ENCODE measurements at places on chromosomes 5 and 9.

GRCh38 chr9:12271421-12271891, 421.7 kb upstream of the TYRP1 start:
- DNase-seq, result no peak

GRCh38 chr9:78291240-78291925, 5.5 kb upstream of the PSAT1 start:
- no peak for DNase-seq

DNA sequence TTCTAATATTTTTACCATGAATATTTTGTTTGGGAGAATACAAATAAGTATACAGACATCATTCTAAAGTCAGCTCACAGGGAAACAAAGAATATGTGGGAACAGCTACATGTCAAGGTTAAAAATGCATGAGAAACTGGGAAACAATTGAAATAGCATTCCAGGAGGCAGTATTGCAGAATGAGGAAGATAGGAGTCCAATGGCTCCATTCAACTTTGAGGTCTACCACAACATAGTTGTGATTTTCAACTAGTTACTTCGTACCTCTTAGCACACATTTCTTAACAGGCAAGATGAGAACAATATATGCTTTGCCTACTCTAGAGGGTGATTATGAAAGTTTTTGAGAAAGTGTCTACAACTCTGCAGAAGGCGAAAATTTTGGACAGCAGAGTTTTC, 35.2 kb upstream of the CAST start:
- DNase-seq, result no peak

DNA sequence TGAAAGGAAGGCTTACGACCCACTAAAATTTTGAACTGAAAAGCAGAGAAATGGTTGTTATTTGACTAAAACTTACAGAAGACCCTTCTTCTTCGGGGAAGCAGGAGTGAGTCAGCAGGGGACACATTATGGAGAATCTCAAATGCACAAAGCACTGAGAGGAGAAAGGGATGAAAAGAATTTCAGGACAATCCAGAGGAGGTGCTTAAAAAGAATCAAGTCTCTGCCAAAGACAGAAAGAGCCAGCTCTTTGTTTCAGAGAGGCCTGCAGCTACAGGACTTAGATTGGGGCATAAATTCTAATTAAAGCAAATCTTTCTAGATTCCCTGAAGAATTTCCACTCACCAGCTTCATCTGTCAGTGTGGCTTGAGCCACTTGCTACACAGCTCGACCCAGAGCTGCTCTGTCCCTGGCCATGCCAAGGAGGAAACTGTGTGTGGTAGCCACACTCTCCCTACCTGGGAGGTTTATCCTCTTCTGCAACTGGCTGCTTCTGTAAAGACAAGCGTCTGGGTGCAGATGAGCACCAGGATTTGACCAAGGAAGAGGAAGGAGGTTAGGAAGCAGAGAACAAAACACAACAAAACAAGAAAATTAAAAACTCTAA, 89.9 kb downstream of the SEMA5A start:
- peak; percentile 47 for DNase-seq

DNA sequence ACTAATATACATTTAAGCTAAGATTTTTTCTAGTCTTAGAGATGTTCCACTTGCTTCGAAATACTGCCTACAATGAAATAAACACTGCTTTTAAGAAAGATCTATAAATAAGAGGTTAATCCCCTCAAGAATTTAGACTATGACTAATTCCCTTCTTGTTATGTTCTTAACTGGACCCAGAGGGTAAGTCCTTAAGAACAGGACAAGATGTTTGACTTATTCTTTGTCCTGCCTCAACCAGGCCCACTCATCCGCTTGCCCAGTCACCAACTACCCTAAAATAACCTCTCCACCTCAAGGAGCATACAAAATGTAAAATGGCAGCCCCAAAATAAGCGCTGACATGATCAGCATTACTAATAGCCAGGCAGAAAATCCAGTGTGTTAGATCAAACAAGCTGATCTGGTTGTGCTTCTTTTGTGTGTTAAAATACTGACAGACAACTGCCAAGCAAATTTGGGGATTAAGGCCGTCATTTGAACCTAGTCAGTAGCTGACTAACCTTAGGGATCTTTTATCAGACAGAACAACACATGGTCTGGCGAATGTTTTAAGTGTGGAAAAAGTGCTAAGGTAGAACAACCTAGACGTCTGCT, 93.7 kb upstream of the SMC5 start:
- peak; percentile 33 for DNase-seq

- no peak for DNase-seq
Observed at GRCh38 chr5:9350301-9350797, 195.5 kb downstream of the SEMA5A start.

DNA sequence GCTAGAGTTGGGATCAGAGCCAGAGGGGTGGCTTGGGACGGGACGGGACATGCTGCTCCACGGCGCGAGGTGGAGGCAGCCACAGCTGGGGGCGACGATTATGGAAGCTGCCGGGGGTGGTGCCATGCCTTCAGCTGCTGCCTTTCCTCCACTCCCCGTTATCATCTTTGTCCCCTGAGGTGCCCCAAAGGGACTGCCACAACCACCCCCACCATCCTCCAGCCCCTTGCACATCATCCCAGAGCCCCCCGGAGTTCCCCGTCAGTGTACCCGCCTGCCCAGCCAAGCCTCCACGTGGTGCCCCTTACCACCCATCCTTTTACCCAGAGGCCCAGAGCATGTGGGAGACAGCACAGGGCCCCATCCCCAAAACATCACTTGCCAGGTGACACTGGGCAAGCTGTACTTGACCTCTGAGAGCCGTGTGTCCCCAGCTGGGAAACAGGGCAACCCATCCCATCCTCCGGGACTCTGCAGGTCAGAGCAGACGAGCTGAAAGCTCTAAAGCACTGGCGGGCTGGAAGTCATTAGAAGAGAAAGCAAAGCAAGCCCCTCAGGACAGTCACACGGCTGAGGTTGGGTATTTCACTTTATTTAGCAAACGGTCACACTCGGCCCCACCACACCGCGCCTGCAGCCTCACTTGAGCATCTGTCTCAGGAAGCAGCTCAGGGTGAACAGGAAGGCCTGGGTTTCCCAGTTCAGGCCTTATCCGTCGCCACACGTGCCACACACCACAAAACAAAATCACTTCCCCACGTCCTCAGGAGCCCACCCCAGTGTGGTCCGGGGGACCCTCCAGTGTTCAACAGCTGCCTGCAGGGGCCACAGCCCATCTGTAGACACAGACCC, 19.5 kb upstream of the MXD3 start:
- no peak for DNase-seq

DNA sequence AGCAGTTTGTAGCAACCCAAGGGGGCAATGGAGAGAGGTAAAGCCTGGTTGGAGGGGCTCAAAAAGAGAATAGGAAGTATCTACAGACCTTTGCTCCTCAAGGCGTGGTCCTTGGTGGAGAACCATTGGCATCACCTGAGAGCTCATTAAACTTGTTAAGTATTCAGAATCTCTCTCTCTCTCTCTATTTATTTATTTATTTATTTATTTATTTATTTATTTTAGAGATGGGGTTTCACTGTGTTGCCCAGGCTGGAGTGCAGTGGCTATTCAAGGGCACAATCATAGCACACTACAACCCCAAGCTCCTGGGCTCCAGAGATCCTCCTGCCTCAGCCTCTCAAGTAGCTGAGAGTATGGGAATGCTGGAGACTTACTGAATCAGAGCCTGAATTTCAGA, 193.1 kb upstream of the ADCY2 start:
- DNase-seq, result no peak

GRCh38 chr9:99286536-99286935, 64.5 kb downstream of the SEC61B start:
- no peak for DNase-seq

DNA sequence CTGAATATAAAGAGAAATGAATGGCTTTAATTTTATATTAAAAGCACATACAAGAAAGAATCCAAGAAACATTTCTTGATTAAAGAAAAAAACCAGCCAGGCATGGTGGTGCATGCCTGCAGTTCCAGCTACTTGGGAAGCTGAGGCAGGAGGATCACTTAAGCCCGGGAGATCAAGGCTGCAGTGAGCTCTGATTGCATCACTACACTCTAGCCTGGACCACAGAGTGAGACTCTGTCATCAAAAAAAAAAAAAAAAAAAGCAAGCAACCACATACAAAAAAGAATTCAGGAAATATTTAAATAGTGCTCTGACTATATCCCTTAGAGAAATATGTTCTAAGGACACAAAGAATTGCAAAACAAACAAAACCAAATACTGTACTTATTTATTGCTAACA, 2.5 kb upstream of the PLAC8L1 start:
- DNase-seq, result no peak

- DNase-seq, result no peak
Observed at GRCh38 chr5:98604721-98605425, 168.6 kb upstream of the RGMB start.

DNA sequence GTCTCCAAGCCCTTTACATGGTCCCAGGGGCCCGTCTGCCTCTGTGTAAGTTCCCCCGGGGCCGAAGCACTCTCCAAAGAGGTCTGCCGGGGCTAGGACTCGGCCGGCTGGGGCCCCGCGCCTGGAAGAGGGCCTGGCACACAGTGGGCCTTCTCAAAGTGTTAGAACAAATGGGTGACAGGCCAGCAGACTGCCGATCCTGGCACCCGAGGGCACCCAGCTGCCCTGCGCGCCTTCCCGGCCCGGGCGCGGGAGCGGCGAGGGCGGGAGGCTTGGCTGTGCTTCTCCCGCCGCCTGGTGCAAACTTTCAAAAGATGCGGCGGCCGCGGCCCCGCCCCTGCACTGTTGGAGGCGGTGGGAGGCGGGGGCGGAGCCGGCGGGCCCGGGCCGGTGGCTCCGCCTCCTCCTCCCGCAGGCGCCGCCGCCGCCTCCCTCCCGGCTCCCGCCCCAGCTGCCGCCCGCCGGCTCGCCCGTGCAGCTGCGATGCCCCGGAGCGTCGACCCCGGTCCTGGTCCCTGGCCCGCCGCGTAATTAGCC, at the start of gene NEURL1B:
NEURL1B (plus strand) TSS at position 442 of the 537 bp plus-strand sequence. CDS start 144 bp downstream, outside the sequence.
- DNase-seq, result peak; percentile 83

GRCh38 chr5:38069360-38069759, 189.0 kb upstream of the EGFLAM start:
- DNase-seq, result no peak

DNA sequence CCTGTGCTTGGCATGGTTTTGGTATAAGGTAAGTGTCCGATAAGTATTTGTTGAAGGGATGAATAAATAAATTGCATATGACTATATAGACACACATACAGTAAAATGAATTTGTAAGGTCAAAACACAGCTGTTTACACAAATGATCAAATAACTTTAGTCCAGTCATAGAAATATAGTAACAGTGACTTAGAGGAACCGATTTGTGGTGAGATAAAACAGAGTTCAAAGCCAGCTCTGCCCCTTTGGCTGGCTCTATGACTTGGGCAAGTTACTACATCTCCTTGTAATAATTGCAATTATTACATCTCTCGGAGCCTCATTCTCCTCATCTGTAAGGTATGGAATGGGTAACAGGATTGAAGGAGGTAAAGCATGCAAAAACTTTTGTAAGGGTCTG, 384.0 kb downstream of the PLK2 start:
- DNase-seq, result no peak

DNA sequence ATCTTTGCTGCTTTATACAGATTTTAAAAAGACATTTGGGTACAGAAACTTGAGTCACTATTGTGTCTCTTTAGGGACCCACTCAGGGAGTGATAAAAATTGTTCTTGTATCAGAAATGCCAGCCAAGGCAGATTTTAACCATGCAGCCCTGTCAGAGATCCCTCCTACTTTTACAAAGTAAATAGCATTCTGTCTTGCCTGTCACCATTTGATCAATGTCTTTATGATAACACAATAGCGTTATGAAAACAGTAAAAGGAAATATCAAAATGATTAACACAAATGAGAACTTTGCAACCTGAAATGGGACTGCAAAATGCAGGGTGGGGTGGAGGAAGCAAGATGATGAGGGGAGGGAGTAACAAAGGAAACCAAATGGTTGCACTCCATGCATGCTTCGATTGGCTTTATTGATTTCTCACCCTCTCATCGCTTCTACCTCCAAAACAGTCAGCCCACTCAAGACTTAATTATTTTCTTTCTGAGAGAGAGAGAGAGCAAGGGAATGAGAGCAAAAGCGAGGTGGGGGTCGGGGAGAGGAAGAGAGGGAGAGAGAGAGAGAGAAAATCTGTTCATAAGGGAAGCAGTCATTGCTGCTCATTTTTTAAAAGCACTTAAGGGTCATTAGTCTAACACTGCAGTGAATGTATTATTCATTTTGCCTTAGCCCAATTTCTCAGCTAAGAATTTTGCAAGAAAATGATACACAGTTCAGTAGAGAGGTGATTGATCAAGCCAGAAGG, 576.5 kb downstream of the CSNK1G3 start:
- no peak for DNase-seq

- DNase-seq, result no peak
Observed at GRCh38 chr9:117302487-117302886, 112.4 kb downstream of the ASTN2 start.

GRCh38 chr5:124570285-124571035, 176.0 kb downstream of the ZNF608 start:
- no peak for DNase-seq

- no peak for DNase-seq
Observed at GRCh38 chr5:95102687-95103086, 182.2 kb downstream of the MCTP1 start.

- DNase-seq, result no peak
Observed at GRCh38 chr9:3873818-3874217, 348.0 kb upstream of the RFX3 start.

GRCh38 chr5:15682566-15682965, 182.6 kb downstream of the FBXL7 start:
- DNase-seq, result no peak

DNA sequence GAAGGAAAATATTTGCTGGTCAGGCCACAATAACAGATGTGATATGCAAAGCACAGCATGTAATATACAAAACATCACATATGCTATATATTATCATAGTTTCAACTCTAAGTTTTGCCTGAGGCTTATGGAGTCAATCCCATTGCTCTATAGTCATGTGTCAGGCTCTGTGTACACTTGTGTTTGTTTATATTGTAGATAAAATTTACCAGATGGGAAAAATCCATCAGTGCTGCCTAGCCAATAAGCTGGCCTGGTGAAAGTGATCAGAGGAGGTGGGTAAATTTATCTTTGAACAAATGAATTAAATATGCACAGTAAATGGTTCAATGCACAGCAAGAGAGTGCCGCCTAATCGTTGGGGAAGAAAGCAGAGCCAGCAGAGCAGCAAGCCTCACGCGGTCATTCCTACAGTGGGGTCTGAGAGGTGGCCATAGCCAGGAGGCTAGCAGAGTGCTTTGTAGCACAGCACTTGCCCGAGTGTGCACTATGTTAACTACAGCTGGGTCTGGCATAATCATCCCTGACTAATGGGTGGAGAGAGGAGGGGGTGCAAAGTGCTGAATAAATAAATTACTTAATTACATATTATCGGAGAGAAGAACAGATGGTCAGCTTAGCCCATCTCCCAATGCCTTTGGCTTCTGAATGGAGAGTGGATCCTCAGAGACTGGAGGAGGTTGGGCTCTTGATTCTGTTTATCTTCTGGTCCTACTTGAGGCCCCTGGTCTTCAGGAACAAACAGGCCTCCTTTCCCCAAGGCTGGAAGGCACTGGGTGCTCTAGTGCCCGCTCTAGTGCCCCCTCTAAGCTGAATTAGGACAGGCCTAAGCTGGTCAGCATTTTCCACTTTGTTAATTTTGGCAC, 153.5 kb downstream of the MAT2B start:
- no peak for DNase-seq

GRCh38 chr9:19221326-19221725, 9.2 kb upstream of the DENND4C start:
- DNase-seq, result no peak
